ENCODE measurements at places on chromosomes 6 and 20.
A peak's percentile ranks its signal among the peaks of the same experiment; 100 is the strongest.

DNA sequence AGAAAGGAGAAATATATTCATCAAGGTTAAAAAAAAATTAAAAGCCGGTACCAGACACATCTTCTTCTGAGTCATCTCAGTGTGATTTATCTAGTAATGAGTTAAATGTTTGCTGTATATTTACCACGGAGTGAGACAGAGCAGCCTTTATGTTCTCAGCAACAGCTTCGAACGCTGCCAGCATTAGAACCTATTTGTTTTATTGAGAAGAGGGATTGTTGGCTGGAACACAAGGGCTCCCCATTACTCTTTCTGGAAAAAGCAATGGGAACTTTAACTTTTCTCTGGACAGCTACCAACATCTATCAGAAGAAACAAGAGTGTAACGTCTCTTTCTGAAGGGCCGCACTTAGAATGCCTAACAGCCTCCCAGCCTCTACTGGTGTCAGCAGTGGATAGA, 105.3 kb upstream of the TAB2 start:
- H3K4me1 ChIP-seq = peaks cover 10% of the 10 kb centered on the region
- no peak overlapping the region for H3K4me3 ChIP-seq
- H3K27me3 ChIP-seq = no peaks in the 10 kb centered on the region

DNA sequence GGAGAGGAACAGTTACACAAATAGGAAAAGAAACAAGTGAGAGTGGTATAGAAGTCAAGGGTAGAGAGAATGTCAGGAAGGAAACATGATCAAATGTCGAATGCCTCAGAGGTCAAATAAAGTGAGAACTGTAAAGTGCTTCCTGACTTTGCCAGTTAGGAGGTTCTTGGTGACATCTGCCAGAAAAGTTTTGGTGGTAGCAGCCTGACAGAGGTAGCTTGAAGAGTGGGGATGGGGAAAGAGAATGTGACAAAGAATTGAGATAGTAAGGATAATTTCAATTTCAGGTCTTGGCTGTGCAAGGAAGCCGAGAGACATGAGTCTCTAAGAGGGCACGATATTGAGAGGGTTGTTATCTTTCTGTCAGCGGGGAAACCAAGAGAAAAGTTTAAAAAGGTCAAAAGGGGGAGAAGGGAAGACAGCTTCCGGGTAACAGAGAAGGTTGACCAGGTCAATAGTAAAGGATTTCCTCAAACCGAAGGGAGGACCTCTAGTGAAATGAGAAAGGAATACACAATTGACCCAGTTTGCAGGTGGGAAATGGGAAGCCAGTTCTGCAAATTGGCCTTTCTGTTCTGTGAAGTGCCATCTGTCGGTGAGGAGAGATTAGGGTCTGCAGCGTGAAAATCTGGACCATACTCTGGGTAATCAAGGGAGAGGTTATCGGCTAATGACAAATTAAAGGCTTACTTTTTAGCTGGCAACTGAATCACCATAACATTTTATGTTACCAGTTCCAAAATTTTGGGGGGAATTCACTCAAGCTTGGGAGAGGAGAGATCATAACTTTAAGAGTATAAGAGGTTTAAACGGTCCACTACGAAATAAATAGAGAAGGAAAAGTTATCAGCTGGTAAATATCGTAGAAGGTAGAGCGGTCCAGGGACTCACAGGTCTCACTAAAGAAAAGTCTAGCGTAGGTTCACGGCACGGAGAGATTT, 973 bp upstream of the BRD2 start:
- H3K4me1 ChIP-seq = peaks cover 10% of the 10 kb centered on the region
- H3K27ac ChIP-seq = peak overlapping the region; percentile 81
- peak; percentile 43 for DNase-seq
- H3K4me3 ChIP-seq = peak overlapping the region; percentile 98
- peaks cover 4% of the 10 kb centered on the region for H3K27me3 ChIP-seq
- peaks cover 23% of the 10 kb centered on the region for H3K36me3 ChIP-seq

- no peaks in the 10 kb centered on the region for H3K36me3 ChIP-seq
- no peaks in the 10 kb centered on the region for H3K27me3 ChIP-seq
- no peak for DNase-seq
- no peaks in the 10 kb centered on the region for H3K4me1 ChIP-seq
- no peak overlapping the region for H3K4me3 ChIP-seq
- H3K27ac ChIP-seq = no peak overlapping the region
These were observed 474.3 kb downstream of the RFPL4B start for GRCh38 chr6:112821476-112821875.

- no peak overlapping the region for H3K27ac ChIP-seq
- no peaks in the 10 kb centered on the region for H3K36me3 ChIP-seq
- DNase-seq = no peak
- H3K27me3 ChIP-seq = no peaks in the 10 kb centered on the region
- H3K4me1 ChIP-seq = peaks cover 2% of the 10 kb centered on the region
These were observed 59.1 kb upstream of the C20orf144 start for GRCh38 chr20:33602826-33603590.

- H3K27ac ChIP-seq = no peak overlapping the region
- DNase-seq = no peak
- H3K4me1 ChIP-seq = no peaks in the 10 kb centered on the region
- H3K4me3 ChIP-seq = no peak overlapping the region
These were observed 306.0 kb upstream of the HS3ST5 start for GRCh38 chr6:114648847-114649246.

DNA sequence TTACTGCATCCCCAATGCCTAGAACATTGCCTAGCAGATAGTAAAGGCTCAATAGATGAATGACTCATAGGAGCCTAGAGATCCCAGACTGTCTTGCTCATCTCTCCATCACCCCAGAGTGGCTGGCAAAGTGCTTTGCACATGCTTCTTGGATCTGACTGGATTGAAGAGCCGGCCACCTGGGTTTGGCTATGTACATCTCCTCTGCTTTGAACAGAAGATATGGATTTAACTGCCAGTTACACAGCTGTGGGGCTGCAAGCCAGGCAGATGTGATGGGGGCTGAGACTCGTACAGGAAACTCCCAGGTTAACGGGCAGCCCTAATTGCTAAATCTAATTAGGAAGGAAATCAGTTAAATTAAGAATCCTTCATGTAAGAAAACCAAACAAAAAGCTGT, 28.6 kb downstream of the MYLIP start:
- no peaks in the 10 kb centered on the region for H3K27me3 ChIP-seq
- no peaks in the 10 kb centered on the region for H3K36me3 ChIP-seq
- no peaks in the 10 kb centered on the region for H3K4me1 ChIP-seq
- H3K4me3 ChIP-seq = no peak overlapping the region
- DNase-seq = no peak

GRCh38 chr6:160198606-160199211, 59.9 kb downstream of the SLC22A2 start:
- DNase-seq = no peak
- no peak overlapping the region for H3K27ac ChIP-seq
- H3K4me1 ChIP-seq = no peaks in the 10 kb centered on the region

GRCh38 chr6:105388392-105388791, 14.5 kb downstream of the PREP start:
- peaks cover 12% of the 10 kb centered on the region for H3K36me3 ChIP-seq
- no peak overlapping the region for H3K4me3 ChIP-seq
- no peak for DNase-seq
- H3K27me3 ChIP-seq = no peaks in the 10 kb centered on the region
- H3K27ac ChIP-seq = no peak overlapping the region

DNA sequence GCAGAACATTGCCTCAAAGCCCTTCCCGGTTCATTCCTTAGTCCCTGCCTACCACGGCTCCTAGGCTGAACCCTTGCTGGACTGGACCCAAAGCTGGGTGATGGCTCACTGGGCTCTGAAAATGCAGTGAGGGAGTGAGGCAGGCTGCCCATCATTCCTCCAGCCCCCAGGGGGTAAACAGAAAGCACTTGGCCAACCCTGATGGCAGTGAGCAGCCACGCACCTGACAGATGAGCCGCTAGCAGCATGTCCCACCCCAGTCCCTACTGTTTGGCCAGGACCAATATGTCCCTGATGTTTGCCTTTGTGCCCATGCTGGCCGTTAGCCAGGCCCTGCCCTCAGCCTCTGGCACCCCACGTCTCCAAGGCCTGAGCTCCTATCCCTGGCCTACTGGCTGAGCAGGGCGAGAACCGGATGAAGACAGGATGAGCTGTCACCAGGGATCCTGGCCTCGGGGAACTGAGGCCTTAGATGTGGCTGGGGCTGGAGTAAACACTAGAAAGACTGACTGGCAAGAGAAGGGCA, 19.4 kb upstream of the BAK1 start:
- no peak overlapping the region for H3K4me3 ChIP-seq
- H3K27ac ChIP-seq = no peak overlapping the region
- DNase-seq = no peak

- DNase-seq = no peak
- peaks cover 79% of the 10 kb centered on the region for H3K4me1 ChIP-seq
- H3K27ac ChIP-seq = 0 out of 2 replicates have a peak overlapping the region, but pooled peaks have one; percentile 41
- H3K36me3 ChIP-seq = peaks cover 98% of the 10 kb centered on the region
These were observed 39.2 kb downstream of the CCN2 start for GRCh38 chr6:131911951-131912350.

- no peak overlapping the region for H3K4me3 ChIP-seq
- H3K27me3 ChIP-seq = no peaks in the 10 kb centered on the region
- peaks cover 8% of the 10 kb centered on the region for H3K36me3 ChIP-seq
- no peak overlapping the region for H3K27ac ChIP-seq
- DNase-seq = no peak
These were observed 14.1 kb downstream of the FKBP5 start for GRCh38 chr6:35674594-35674993.

DNA sequence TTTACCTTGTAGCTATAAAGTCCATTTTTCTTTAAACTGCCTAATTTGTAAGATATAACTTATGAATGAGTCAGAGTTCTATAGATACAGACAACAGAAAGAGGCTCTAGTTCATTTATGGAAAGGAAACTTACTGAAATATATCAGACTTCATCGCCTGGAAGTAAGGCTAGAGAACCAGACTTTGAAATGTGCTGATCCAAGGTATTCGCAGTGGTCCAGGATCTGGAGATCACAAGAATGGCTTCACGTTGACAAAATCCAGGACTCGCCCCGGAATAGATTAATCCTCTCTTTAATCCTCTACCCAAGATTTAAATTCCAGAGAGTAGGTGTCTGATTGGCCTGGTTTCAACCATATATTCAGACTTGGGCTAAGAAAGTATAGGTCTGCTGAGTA, 69.1 kb upstream of the LOC128125822 start:
- H3K4me1 ChIP-seq = no peaks in the 10 kb centered on the region
- H3K4me3 ChIP-seq = no peak overlapping the region
- no peaks in the 10 kb centered on the region for H3K36me3 ChIP-seq
- no peak for DNase-seq

DNA sequence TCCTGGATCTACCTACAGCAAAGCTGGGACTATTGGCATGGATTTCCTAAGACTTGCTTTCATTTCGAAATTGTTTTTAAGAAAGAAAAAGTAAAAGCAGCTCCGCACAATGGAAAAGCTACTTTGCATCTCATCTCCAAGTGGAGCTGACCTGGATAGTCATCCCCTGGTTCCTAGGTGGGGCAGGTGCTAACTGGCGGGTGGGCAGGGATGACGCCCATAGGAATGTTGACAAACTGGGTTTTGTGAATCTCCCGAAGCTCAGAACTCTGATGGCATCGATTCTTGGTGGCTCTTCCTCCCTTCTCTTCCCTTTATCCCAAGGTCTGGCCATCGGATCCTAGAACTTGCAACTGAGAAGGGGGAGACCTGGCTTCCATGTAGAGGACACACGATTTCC, 12.4 kb upstream of the EZR start:
- H3K4me3 ChIP-seq = no peak overlapping the region
- no peaks in the 10 kb centered on the region for H3K36me3 ChIP-seq
- H3K27ac ChIP-seq = no peak overlapping the region
- DNase-seq = no peak
- no peaks in the 10 kb centered on the region for H3K27me3 ChIP-seq

- no peaks in the 10 kb centered on the region for H3K27me3 ChIP-seq
- no peak overlapping the region for H3K27ac ChIP-seq
- peaks cover 8% of the 10 kb centered on the region for H3K4me1 ChIP-seq
These were observed 23.0 kb upstream of the FKBP5 start for GRCh38 chr6:35711731-35712130.

Data from WTC11 (cell line).